ENCODE measurements at places on chromosomes 3 and 15. TPM values are rescaled to one million over a fixed set of nuclear protein-coding genes. Genes with fewer than 3 reads are reported as not detected.

DNA sequence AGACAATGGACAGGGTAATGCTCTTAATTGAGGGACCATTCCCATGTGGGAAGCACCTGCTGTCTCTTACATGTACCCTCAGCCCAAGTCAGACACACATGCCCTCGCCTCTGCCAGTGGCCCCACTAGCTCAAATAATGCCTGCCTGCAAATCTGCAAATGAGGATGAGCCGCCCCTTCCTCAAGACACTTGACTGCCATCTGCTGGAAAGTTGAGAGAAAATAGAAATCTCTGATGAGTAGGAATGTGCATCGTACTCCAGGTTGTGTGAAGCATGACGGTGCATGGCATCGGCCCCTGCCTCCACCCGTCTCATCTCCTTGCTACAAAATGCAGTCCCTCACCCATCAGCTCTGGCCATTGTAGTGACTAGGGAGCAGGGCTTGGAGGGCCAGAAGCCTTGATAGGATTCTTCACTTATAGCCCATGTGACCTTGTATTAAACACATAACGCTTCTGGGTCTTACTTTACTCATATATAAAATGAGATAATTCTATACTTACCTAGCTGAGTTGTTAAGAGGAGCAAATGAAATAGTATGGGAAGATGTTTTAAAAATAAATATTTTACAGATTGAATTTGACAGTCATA is 6.3 kb upstream of the SCN5A start:
- DNase-seq: peak; percentile 67
- H3K36me3 ChIP-seq: no peaks in the 10 kb centered on the region
- no peaks in the 10 kb centered on the region for H3K27me3 ChIP-seq
- no peaks in the 10 kb centered on the region for H3K4me1 ChIP-seq
- H3K4me3 ChIP-seq: no peak overlapping the region

The P2RY12 gene
- polyA plus RNA-seq: not detected

GRCh38 chr3:149090907-149091306 is 4.6 kb upstream of the HLTF start:
- H3K4me1 ChIP-seq: no peaks in the 10 kb centered on the region
- H3K36me3 ChIP-seq: no peaks in the 10 kb centered on the region
- no peak overlapping the region for H3K4me3 ChIP-seq
- no peak overlapping the region for H3K27ac ChIP-seq
- H3K27me3 ChIP-seq: no peaks in the 10 kb centered on the region

The CPEB1 gene
- polyA plus RNA-seq: 2.6 TPM

The C3orf20 gene
- polyA plus RNA-seq: not detected

The PPP1R14D gene
- polyA plus RNA-seq: not detected

The LMCD1 gene
- 26.5 TPM for polyA plus RNA-seq

GRCh38 chr3:47634996-47635395 is 56.3 kb upstream of the CSPG5 start:
- no peaks in the 10 kb centered on the region for H3K27me3 ChIP-seq
- H3K4me1 ChIP-seq: no peaks in the 10 kb centered on the region
- peaks cover 69% of the 10 kb centered on the region for H3K36me3 ChIP-seq
- no peak overlapping the region for H3K4me3 ChIP-seq
- H3K27ac ChIP-seq: no peak overlapping the region

GRCh38 chr3:136787349-136787748 is 31.6 kb upstream of the SLC35G2 start:
- no peak overlapping the region for H3K4me3 ChIP-seq
- H3K27me3 ChIP-seq: no peaks in the 10 kb centered on the region
- H3K36me3 ChIP-seq: no peaks in the 10 kb centered on the region
- no peak overlapping the region for H3K27ac ChIP-seq
- peaks cover 12% of the 10 kb centered on the region for H3K4me1 ChIP-seq
- no peak for DNase-seq

GRCh38 chr15:63186065-63186464 is 3.3 kb upstream of the RAB8B start:
- no peak overlapping the region for H3K27ac ChIP-seq
- H3K27me3 ChIP-seq: no peaks in the 10 kb centered on the region

The DUOXA2 gene
- not detected for polyA plus RNA-seq

The HRG gene
- polyA plus RNA-seq: not detected

GRCh38 chr15:42724276-42724675 is 12.7 kb downstream of the CDAN1 start:
- H3K36me3 ChIP-seq: peaks cover 41% of the 10 kb centered on the region
- H3K4me1 ChIP-seq: peaks cover 7% of the 10 kb centered on the region
- DNase-seq: peak; percentile 3

The GOLGA6B gene
- 0.03 TPM for polyA plus RNA-seq

DNA sequence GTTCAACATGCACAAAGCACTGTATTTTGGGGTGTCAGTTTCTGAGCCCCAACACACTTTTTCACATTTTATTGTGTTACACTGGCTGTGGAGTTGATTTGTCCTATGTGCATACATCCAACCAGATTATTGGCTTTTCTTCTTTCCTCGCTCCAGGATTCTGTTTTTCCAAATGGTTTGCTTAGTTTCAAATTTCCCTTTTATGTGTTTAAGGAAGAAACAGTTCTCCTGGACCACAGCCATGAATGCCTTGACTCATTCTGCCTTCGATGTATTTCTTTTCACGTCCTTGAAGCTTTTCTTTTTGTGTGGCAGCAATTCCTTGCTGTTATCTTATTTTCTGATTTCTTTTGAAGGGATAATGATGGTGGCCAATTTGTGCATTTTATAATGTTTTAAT is 53.8 kb downstream of the CACNA2D3 start:
- H3K27ac ChIP-seq: no peak overlapping the region
- H3K4me1 ChIP-seq: no peaks in the 10 kb centered on the region
- no peak overlapping the region for H3K4me3 ChIP-seq
- DNase-seq: no peak

DNA sequence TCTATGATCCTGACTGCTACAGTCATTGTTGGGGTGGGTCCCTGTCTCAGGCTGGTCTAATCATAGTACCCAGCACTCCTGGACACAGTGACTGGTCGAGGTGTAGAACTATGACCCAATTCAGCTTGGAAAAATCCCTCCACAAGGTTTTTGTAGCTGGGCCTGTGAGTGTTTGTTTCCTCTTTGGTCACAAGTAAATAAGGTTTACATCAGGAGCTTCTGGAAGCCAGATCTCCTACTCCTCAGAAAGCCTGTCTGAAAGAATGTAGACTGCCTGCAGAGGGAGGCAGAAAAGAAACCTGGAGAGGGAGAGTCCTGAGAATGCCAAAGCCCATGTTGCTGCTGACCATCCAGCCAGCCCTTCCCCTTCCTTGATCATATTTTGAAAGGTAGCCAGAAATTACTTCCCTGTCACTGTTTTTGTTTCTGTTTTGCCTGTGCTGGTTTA is 123.2 kb downstream of the RAP2B start:
- H3K36me3 ChIP-seq: no peaks in the 10 kb centered on the region
- H3K4me3 ChIP-seq: no peak overlapping the region
- DNase-seq: no peak
- peak overlapping the region; percentile 56 for H3K27ac ChIP-seq

- H3K4me1 ChIP-seq: 0 out of 2 replicates have a peak, but pooled peaks cover 3% of the 10 kb centered on the region
- H3K27ac ChIP-seq: no peak overlapping the region
- no peak overlapping the region for H3K4me3 ChIP-seq
- no peak for DNase-seq
Measured at GRCh38 chr15:31487811-31488436, 161.3 kb downstream of the KLF13 start.

- no peak overlapping the region for H3K4me3 ChIP-seq
- H3K36me3 ChIP-seq: peaks cover 99% of the 10 kb centered on the region
- no peaks in the 10 kb centered on the region for H3K27me3 ChIP-seq
- peaks cover 20% of the 10 kb centered on the region for H3K4me1 ChIP-seq
- no peak overlapping the region for H3K27ac ChIP-seq
Measured at GRCh38 chr3:157151627-157152026, 8.3 kb downstream of the CCNL1 start.

The PLEKHO2 gene
- polyA plus RNA-seq: 6.8 TPM

DNA sequence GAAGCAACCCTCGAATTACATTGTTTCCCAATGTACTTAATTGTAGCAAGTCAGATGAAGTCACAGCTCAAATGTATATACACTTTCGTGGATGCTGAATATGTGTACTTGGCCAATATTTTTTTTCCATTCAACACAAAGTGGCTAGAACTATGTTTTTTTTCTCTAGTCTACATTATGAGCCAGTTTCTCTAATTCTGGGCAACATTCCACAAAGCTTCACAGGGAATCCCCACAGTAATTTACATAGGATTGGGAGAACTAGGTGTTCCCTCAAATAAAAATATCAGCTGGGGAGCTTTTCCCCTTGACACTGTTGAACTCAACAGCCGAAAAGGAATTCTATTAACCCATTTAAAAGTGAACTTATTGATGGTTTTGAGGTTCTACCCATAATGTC is 493.1 kb downstream of the MECOM start:
- no peak overlapping the region for H3K27ac ChIP-seq

DNA sequence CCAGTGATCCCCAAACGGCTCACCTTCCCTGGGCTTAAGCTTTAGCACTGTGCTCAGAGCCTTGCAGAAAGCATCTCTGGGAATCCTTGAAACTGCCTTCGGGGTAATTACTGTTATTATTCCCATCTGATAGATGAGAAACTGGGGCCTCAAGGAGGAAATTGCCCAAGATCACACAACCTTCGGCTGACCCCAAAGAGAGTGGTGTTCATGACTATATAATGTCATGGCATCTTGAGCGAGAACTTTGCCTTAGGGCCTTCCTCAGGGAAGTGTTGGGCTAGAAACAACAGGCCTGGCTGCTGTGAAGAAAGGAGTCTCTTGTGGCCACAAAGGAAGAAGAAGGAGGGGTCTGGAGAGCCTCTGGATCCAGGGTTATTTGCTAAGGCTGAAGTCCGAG is 388.7 kb upstream of the CFAP20DC start:
- H3K4me3 ChIP-seq: no peak overlapping the region
- H3K36me3 ChIP-seq: no peaks in the 10 kb centered on the region
- H3K27me3 ChIP-seq: peaks cover 6% of the 10 kb centered on the region
- H3K27ac ChIP-seq: no peak overlapping the region

The HYAL1 gene
- polyA plus RNA-seq: 0.49 TPM

The SKOR1 gene
- polyA plus RNA-seq: 0.18 TPM

The CELSR3 gene
- 10.0 TPM for polyA plus RNA-seq

DNA sequence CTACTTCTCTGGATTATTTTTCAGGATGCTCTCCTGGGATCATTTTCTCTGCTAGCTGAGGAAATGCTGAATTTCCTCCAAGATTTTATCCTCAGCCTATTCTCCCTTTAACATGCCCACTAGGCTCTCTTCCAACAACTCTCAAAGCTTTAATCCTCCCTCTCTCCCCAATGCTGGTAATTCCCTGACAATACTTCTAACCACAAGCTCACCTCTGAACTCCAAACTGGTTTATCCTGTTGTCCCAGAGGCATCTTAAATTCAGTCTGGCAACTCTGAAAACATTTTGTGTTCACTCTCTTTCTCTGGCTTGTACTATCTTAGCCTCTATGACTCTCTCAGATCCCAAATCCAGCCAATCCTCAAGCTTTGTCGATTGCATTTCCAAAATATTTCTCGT is 490.3 kb downstream of the MECOM start:
- H3K27me3 ChIP-seq: no peaks in the 10 kb centered on the region
- H3K36me3 ChIP-seq: no peaks in the 10 kb centered on the region
- H3K27ac ChIP-seq: no peak overlapping the region

GRCh38 chr3:94248042-94248441 is 185.2 kb downstream of the NSUN3 start:
- no peak overlapping the region for H3K4me3 ChIP-seq
- no peaks in the 10 kb centered on the region for H3K4me1 ChIP-seq
- no peaks in the 10 kb centered on the region for H3K27me3 ChIP-seq
- H3K27ac ChIP-seq: no peak overlapping the region
- DNase-seq: no peak

DNA sequence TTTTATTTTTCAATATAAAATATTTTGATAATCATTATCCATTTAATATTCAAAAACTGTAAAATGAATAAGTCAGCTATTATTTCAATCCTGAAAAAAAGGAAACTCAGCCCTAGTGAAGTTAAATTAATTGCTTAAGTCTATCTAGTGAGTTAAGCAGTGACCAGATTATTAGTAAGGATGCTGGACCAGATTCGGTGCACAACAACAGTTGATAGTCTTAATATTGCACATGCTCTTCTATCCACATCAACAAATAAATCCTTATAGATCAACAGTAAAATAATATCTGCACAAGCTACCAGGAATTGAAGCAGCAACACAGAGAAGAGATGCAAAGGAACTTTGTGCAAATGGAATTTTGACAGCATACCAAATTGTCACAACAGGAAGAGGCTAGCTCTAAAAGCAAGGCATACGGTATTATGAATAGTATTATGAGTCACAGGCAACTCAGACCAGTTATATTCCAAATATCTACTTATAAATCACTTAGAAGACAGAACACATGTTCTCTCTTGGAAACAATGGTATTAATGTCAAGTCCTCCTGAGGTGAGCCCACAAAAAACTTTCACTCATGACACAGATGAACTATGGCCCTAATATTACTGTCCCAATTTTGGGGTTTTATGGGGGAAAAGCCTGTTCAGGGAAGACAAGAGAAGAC is 24.9 kb downstream of the VPS13C start:
- H3K4me3 ChIP-seq: no peak overlapping the region
- no peaks in the 10 kb centered on the region for H3K27me3 ChIP-seq
- H3K36me3 ChIP-seq: peaks cover 56% of the 10 kb centered on the region
- H3K27ac ChIP-seq: peak overlapping the region; percentile 63
- DNase-seq: no peak

The SCAMP5 gene
- 27.9 TPM for polyA plus RNA-seq
